Omental fat pad (tissue), 4 donors: ENCODE measurements at places on chromosomes 16 and 17.

- no peak for DNase-seq
Measured at GRCh38 chr16:88318521-88318920, 64.2 kb upstream of the ZNF469 start.

DNA sequence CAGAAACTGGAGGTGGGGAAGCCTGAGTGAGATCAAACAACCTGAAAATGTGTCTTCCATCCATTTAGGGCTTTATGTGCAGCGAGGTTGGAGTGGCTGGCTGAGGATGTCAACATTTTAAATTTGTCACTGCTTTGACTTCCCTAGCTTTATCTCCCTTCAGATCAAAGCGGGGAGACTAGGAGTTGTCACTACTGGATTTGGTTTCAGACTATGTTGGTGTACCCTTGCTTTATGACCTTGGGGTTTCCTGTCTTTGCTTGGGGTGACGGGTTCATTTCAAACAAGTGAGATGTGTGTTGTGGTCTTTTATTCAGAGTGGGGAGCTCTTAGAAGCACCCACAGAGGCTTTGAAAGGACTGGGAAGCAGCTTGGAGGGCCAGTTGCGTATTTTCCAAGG is 25.6 kb downstream of the MSI2 start:
- DNase-seq, result no peak

DNA sequence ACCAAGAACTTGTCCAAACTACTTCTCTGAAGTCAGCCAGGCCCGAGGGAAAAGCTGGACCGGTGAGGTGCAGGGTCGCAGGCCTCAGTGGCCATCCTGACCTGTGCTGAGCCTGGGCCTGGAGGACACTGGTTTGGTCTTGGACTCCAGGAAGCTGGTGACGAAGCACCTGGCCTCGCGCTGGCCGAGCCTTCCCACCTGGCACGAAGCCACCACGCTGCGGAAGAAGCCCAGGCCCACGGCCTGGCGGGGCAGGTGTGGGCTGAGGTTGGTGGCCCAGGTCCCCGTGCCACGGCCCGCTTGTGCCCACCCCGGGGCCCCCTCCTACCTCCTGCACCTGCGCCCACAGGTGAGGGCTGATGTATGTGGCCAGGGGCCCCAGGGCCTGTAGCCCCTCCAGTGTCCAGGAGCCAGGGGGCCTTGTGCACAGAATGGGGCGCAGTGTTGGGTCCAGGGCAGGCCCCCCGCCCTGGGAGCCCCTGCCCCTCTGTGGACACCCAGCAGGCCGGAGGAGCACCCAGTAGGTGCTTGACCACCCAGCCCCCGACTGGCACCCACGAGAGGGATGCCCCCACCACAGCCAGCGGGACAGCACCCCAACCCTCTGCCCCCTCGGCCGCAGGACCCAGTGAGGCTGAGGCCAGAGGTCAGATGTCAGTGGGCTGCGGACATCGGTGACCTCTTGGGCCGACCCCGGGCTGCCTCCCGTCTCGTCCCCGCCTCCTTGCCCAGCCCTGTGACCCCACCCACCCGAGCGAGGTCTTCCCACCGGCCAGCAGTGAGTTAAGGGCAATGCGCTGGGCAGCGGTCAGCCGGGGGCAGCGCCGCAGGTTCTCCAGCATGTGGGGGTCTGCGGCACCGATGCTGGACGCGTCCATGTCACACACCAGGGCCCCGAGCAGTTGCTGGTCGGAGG is 13.8 kb downstream of the MSLN start:
- no peak for DNase-seq

DNA sequence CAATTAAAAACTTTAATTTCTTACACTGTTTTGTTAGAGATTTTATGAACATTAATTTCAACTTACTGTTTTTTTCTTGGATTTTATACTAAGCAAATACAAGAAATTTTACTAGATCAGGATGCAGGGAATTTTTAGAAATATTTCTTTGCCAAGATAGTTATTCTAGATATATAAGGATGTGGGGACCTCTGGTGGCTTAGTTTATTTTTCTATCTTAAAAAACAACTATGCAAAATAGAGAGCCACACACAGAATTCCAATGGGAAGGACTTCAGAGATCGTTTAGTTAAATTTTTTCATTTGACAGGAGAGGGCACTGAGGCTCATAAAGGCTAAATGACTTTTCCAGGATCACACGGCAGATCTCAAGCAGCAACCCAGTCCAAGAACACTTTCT is 23.0 kb upstream of the CAPNS2 start:
- no peak for DNase-seq

DNA sequence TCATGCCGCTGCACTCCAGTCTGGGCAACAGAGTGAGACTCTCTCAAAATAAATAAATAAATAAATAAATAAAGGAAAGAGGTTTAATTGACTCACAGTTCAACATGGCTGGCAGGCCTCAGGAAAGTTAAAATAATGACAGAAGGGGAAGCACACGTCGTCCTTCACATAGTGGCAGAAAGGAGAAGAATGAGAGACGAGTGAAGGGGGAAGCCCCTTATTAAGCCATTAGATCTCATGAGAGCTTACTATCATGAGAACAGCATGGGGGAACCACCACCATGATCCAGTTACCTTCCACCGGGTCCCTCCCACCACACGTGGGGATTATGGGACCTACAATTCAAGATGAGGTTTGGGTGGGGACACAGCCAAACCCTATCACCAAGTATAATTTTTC is 54.5 kb downstream of the PAFAH1B1 start:
- no peak for DNase-seq
